NCI-H460 (cell line): ENCODE measurements at places on chromosomes 12 and 14.

- no peak for DNase-seq
Observed at GRCh38 chr12:574475-575128, 88.6 kb downstream of the NINJ2 start.

DNA sequence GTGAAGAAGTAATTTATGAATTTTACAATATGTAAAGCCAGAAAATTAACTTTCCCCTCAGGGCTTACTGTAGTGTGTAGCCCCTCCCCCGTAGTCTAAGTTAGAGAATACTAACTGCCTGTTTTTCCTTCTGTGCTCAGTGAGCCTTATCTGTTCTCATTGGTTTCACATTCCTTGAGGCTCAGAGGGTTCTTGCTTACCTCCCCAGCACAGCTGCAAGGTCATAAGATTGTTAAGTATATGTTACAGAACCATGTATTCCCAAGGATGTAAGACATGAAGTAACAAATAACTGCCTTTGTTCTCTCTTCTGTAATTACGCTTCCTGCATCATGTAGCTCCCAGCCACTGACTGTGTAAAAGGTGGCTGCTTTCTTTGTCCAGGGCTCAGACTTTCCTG is 1351.1 kb downstream of the TMEM121 start:
- no peak for DNase-seq

DNA sequence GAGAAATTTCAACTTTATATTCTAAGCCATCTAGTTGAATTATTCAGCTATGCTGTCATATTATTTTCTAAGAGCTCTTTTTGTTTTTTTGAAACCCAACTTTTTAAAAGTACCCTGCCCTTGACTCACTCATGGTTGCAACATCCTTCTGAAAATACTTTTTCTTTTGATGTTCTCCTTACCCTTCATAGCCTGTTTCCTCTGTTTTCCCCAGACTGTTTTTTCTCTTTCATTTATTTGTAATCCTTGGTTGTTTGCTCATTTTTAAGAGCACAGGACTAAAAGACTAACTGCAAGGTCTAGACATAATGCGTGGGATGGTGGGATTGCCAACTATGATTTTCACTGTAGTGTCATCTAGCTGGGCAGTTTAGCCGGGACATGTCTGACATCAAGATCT is 21.2 kb upstream of the CDKL1 start:
- no peak for DNase-seq

- DNase-seq: no peak
Observed at GRCh38 chr12:18700271-18700670, 37.5 kb downstream of the PLCZ1 start.

GRCh38 chr14:97710726-97711125 is 913.5 kb downstream of the VRK1 start:
- DNase-seq: no peak

DNA sequence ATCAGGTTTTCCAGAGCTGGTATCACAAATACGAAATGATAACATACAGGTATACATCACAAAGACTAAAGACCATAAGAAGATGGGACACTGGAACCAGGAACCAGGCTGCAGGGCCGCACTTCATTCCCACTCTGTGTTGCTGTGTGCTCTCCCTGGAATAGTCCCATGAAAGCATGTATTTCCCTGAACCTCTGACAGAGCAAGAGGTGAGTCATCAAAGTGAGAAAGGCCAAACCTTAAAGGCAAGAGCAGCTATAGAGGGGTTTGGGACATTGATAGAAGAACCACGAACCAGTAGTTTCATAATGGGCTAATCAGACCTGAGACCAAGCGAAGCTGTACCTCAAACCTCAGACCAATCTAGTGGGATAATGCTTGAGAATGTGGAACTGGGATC is 283.0 kb upstream of the PRKD1 start:
- no peak for DNase-seq

GRCh38 chr12:101470939-101471338 is 4.2 kb upstream of the SPIC start:
- DNase-seq: no peak

DNA sequence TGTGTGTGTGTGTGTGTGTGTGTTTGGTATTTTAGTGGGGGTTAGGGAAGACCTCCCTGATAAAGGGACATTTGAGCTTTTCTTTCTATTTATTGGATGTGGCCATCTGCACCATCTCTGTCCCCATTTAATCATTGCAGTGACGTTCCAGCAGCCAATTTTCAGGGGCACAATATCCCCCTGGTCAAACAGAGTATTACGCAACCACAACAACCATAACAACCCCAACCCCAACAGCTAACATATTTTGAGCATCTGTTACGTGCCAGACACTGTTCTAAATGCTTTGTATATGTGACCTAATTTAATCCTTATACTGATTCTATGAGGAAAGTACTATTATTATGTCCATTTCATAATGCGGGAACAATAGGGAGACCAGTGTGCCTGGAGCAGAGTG is 87.4 kb downstream of the TTC8 start:
- no peak for DNase-seq

DNA sequence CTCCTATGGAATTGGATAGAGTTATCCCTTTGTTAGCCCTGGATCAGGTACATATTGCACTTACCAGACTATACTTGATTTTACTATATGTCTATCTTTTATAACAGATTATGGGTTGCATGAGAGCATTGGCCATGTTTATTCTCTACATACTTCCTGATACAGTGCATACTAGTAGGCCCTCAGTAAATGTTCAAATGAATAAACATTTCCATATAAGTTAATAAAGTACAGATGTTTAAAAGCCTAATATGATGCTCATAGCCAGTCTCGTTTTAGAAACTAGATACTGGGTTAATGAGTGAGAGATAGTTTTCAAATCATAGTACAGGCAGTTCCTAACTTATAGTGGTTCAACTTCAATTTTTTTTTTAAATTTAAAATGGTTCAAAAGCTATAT is 39.5 kb upstream of the TOMM20L start:
- DNase-seq: no peak

DNA sequence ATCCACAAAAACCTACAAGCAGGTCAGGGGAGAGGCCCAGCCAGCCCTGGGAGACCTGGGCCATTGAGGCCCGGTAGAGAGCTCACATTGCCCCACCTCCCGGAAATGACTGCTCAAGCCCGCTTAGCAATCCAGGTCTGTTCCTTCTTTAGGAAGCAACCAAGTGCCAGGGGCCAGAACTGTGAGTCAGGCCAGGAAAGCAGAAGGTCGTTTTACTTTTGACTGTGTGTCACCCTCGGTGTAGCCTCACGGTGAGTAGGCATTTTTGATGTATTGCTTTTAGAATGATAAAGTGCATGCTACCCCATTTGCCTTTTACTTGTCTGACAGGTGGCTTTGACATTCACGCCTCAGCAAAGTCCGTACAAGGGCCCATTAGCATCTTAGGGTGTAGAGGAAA is 25.4 kb upstream of the PWP1 start:
- DNase-seq: no peak

DNA sequence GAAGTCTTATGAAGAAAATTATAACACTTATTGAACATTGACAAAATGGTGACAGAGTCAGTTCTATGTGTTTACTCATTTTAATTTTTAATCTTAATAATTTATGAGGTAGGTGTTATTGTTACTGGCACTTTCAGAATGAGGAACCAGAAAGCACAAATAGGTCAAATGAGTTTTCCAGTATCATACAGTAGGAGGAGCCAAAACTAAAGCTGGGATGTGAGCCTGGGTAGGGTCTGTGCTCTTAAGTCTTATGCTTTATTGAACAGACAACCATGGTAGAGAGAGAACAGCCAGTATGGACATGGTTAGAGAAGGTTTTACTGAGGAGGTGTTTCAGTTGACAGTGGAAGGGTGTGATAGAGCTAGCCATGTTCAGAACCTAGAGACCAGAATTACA is 775.7 kb downstream of the TMTC2 start:
- no peak for DNase-seq

DNA sequence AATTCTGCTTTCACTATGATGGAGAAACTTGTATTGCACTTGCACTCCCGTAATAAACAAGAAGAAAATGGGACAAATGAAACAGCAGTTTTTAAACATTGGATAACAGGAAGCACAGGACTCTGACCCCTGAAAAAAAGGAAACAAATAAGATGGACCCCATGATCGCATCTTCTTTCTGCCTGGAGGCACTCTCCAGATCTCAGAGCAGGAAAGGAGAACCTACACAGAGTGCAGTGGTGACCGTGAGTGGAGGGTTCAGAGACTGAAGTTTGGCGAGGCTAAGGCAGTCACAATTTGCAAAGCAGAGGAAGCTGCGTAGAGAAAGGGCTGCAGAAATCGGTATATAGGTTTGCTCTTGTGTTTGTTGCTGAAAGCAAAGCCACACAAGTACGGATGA is 6.1 kb upstream of the FGF6 start:
- no peak for DNase-seq

- DNase-seq: no peak
Observed at GRCh38 chr14:63964113-63964512, 111.3 kb downstream of the SYNE2 start.

DNA sequence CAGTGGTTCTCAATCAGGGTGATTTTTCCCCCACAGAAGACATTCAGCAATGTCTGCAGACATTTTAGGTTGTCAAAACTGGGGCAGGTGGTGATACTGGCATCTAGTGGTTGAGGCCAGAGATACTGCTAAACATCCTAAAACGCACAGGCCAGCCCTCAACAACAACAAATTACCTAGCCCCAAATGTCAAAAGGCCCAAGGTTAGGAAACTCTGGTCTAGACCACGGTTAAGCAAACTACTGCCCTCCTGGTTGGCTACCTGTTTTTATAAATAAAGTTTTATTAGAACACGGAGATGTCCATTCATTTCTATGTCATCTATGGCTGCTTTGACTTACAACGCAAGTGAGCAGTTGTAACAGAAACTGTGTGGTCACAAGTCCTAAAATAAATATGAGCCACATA is 186.7 kb downstream of the EFCAB11 start:
- peak; percentile 24 for DNase-seq

DNA sequence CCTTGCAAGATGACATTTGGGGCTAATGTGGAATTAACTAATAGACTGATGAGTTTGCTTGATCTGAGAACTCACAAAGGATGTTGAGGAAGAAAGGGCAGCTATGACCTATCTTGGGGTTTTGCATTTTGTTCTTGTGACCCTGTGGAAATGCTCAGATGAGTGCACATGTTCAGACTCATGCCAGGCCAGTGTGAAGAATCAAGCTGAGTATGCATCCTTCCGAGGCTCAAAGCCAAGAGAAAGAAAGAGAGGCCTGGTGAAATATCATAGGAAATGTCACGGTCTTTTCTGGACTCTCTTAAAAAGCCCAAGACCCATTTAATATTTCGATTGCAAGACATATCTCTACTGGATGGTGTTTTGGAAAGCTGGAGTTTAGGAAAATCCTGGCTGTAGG is 96.3 kb downstream of the CACNA1C start:
- no peak for DNase-seq

GRCh38 chr12:104858611-104859543 is 99.2 kb downstream of the SLC41A2 start:
- DNase-seq: no peak

DNA sequence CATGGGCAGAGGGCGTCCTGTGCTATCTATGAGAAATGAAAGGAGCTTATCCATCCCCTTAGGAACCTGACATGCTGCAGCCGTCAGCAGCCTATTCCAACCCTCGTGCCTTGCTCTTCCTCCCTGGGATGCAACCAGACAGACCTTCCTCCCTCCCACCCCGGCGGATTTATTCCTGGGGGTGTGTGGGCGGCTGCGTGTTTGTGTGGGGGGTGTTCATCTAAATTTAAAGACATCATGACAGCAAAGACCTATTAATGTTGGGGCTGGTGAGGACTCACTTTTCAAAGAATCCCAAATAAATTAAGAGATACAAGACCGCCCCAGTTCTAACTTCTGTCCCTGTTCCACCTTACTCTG is 52.0 kb downstream of the WSCD2 start:
- no peak for DNase-seq

DNA sequence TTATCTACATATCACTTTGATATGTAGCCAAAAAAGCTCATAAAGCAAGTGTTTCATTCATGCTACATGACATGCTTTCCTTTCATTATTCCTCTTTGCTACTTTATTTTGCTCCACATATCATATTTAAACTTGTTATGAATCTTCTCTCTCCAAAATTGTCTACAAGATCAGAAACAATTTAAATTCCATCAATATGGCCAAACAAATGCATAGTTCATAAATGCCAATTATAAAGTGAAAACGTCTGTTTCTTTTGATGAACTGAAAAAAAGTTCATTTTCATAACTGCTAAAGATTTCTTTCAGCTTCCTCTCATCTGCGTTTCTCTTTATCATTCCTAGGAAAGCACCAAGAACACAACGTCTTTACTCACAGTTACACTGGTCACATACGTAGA is 22.8 kb downstream of the USP44 start:
- no peak for DNase-seq

DNA sequence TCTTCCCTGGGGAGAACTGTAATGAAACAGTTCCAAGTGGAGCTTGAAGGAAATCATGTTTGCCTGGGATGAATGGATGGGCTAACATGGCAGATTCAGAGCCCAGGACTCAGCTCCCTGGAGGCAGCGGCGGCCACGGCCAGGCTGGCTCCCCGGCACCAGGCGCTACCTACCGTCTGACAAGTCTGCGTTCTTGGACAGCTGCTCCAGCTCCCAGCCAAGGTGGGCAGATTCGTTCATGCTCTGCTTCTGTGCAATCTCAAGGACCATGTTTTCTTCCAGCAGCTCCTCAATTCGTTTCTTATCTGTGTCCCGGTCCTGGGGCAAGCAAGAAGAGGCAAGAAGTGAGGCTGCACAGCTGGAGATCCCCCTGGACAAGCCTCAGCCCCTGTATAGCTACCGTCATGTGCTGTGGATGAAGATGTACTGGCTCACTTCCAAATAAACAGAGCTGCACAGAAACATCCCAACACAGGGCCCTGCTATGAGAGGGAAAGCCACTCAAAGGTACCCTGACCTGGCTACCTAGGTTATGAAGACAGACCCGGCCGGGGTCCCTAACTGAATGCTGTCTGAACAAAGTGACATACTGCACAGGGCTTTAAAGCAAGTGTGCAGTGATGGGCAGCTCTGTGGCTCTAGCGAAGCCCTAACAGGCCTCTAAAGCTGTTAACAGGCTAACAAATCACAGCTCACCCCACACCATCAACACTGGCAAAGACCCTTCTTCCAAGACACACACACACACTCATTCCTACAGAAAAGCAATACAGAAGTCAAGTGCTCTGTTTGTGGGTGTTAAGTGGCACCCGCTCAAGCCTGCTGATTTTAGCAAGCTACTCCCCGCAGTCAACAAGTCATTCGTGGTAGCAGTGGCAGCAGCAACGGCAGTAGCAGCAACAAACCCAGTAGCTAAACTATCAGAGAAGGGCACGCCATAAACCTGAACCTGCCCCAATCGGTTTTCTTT is 80.4 kb upstream of the GPR68 start:
- DNase-seq: no peak

- no peak for DNase-seq
Observed at GRCh38 chr14:99752486-99753121, 40.6 kb upstream of the EML1 start.

DNA sequence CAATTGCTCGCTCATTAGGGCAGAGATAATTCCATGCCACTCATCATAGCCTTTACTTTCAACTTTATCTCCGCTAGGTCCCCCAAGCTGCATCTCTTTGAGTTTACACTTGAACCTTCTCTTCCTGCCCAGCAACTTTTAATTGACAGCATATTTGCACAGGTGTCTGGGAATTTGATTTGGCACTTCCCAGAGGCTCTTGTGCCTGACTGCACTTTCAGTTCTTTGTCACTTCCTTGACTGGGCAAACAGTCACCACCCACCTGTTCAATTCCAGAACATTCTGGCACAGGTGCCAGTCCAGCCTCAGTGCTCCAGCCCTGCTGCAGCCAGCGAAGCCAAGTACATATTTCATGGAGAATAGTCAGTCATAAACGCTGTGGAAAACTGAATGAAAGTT is 110.1 kb upstream of the LRIG3 start:
- DNase-seq: no peak

- no peak for DNase-seq
Observed at GRCh38 chr12:19223018-19223417, 93.5 kb downstream of the PLEKHA5 start.

- no peak for DNase-seq
Observed at GRCh38 chr12:108332791-108333382, 6.2 kb downstream of the CMKLR1 start.
